Cardiac fibroblast (primary cell): ENCODE measurements at places on chromosomes 2 and 18.

- peak; percentile 91 for DNase-seq
Measured at GRCh38 chr18:49476664-49477411, 10.2 kb downstream of the C18orf32 start.

DNA sequence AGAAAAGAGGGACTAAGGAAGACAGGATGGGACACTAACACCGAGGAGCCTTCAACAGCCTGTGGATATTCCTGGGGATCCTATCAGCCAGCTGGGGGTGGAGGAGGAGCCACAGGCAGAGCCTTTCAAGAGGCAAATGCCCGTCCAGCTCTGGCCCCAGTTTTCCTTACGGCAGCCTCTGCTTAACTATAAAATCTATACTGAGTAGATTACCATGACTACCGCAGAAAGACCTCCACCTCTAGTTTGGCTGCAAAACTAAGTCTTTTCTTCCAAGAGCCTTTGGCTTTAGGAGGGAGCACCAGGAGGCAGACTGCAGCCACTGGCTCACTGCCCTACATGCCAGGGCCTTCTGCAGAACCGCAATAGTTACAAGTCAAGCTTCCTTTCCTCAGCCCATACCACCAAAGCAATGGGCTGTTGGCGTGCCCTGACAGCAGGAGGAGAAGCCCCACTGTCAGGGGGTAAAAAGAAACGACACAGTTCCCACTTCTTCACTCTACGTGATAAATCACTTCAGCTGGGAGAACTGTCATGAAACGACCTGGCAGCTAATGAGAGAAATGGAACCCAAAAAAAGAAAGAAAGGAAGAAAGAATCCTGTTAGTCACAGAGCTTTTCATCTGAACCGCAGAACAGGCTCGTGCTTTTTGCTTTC lies 25.1 kb upstream of the CREB1 start:
- peak; percentile 88 for DNase-seq

- DNase-seq, result peak; percentile 35
Measured at GRCh38 chr2:208356846-208357574, 49.6 kb upstream of the PTH2R start.

- no peak for DNase-seq
Measured at GRCh38 chr2:66682476-66682875, 247.6 kb downstream of the MEIS1 start.

GRCh38 chr2:44200759-44201158 lies 32.1 kb downstream of the PPM1B start:
- DNase-seq, result no peak

- DNase-seq, result no peak
Measured at GRCh38 chr18:78914249-78914935, 65.2 kb upstream of the SALL3 start.

DNA sequence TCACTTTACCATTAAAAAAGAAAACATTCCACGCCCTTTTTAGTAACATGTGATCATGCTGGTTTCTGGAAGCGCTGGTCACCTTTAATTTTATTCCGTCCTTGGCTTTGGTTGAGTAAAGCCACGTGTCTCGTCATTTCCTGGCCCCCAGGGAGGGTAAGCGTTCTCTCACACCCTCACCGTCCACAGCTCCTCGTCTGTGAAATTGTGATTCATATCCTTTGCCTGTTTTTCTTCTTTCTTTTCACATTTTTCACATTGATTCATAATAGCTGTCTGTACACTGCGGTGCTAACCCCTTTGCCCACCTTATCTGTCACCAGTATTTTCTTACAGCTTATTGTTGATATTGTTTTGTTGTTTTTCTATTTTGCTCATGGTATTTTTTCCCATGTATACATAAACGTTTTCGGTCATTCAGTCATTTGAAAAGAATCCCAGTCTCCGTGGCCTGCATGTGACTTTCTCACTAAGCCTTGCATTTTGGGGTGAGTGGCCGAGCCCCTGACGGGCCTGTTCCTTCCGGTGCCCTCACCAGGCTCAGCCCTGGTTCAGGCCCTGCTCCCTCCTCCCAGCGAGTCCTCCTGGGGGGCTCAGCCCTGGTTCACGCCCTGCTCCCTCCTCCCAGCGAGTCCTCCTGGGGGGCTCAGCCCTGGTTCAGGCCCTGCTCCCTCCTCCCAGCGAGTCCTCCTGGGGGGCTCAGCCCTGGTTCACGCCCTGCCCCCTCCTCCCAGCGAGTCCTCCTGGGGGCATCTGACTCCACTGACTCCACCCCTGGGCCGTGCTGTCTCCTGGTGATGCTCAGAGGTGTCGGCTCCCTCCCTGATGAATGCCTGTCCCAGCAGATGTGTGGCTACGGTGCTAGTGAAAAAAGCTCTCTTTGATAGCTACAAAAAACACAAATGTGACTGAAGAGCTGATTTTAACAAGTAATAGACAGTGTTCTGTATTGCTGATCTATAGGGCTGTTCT lies 249.7 kb upstream of the PXDN start:
- DNase-seq, result peak; percentile 88

GRCh38 chr18:54357660-54358494 lies at the start of the genes C18orf54 and STARD6:
TSS of gene C18orf54 (plus strand) at chr18:54357906. CDS start at chr18:54360573, 2,667 bp downstream.
TSS of gene STARD6 (minus strand) at chr18:54357858. CDS start at chr18:54354573, 3,285 bp downstream.
- DNase-seq, result peak; percentile 91

- DNase-seq, result peak; percentile 59
Measured at GRCh38 chr18:3248062-3248657, 559 bp downstream of the MYL12A start.

DNA sequence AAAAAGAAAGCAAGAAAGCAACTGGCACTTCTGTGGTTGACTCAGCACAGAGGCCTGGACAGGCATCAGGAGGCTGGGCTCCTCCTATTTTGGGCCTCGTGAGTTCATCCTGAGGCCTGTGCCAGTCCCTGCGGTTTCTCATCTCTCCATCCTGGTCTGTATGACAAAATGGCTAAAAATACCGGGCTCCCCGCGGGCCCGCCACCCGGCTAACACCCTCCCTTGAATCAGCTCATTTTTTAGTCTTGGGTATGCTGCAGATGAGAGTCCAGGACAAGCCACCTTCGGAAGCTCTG lies 62.3 kb upstream of the YWHAQ start:
- peak; percentile 72 for DNase-seq

- no peak for DNase-seq
Measured at GRCh38 chr18:68707646-68708045, 7.3 kb downstream of the TMX3 start.

DNA sequence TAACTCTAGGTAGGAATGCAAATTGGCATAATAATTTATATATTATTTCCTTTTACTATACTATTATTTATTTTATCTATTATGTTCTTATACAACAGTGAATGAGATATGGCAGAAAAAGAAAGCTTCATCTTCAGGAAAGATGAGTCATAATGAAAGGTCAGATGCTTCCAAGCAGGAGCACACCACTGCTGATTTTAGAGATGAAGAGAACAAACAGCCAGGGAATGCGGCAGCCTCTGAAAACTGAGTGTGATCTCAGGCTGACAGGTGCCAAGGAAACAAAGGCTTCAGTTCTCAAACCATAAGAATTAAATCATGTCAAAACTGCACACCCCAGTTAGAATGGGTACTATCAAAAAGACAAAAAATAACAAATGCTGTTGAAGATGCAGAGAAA lies 149.0 kb downstream of the CCDC178 start:
- no peak for DNase-seq

- no peak for DNase-seq
Measured at GRCh38 chr2:137770166-137770565, 194.1 kb upstream of the HNMT start.

GRCh38 chr2:64348386-64349130 lies 105.4 kb upstream of the LGALSL start:
- peak; percentile 23 for DNase-seq

DNA sequence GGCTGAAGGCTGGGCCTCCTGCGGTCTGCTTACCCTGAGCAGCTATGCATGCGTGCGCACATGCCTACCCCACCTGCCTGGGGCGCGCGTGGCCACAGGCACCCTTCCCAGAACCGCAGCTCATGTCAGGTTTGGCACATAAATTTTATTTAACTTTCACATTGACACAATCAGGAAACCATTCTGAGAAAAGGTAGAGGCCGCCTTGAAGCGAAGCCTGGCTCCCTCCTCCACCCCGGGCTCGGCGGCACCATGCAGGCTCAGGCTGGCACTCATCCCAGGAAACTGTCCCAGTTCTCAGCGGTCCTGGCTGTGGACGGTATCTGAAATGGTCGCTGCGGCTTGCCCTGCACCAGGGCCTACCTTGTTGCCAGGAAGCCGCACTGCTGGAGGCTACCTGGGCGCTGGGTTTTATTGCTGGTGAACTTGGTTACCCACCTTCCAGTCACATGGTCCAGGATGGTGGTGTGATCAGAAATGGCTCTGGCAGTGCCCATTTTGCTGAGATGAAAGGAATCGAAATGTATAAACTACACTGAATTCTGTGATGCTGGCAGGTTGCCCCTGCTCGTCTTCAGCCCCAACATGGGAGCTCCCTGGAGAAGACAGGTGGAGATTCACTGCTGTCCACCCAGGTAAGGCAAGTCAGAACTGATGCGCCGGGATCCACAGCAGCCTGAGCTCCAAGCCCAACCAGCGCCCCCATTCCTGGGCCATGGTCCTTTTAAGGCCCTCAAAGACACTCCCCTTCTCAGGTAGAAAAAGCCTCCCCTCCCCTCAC lies 25.5 kb downstream of the CHST10 start:
- DNase-seq, result no peak

GRCh38 chr2:201795607-201796477 lies 10.5 kb upstream of the CDK15 start:
- peak; percentile 63 for DNase-seq

DNA sequence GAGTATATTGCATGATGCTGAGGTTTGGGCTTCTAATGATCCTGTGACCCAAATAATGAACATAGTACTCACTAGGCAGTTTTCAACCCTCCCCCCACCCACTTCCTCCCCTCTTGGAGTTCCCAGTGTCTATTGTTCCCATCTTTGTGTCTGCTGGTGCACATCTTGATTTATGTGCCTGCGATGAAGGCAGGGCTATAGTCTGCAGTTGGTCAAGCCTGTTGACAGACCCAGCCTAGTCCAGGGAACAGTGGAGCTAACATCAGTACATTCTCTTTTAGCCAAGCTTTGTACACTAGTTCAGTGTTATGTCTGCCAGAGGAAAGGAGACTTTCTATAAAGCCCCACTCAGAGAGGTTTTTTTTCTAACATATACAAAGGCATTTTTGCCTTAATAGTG lies 287.6 kb downstream of the CPS1 start:
- DNase-seq, result no peak

- DNase-seq, result no peak
Measured at GRCh38 chr2:214376618-214377285, 34.1 kb upstream of the VWC2L start.

- DNase-seq, result no peak
Measured at GRCh38 chr18:46212398-46212797, 108.2 kb downstream of the HAUS1 start.

DNA sequence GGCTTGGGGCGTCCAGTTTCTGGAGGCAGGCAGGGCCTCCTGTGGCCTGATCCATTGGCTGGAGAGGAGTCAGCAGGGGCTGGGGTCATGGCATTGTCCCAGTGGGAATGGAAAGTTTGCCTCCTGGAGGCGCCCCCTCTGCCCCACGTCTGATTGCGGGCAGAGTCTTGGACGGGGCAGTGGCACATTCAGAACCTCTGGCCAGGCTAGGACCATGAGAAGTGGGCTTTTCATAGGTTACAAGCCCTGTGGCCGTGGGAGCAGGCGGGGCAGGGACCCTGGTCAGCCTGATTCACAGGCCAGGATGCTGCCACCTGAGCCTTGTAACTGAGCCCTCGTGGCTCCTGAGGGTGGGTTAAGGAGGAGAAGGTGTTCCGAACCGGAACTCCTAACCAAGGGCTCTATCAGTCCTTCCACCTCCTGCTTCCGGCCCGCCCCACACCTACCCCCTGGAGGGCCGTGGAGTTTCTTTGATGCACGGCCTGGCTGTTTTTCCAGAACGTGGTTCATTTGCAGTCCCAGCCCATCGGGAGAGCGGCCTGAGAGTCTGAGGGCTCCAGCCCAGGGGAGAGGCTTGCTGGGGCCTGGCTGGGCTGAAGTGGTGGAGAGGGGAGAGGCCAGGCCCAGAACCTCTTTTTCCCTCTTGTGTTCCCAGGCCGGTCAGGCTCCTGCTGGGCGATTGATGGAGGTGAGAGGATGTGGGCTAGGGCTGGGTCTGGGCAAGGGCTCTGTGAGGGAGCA lies 43.9 kb upstream of the PLB1 start:
- no peak for DNase-seq

GRCh38 chr18:6795307-6795706 lies 65.8 kb downstream of the ARHGAP28 start:
- peak; percentile 9 for DNase-seq

DNA sequence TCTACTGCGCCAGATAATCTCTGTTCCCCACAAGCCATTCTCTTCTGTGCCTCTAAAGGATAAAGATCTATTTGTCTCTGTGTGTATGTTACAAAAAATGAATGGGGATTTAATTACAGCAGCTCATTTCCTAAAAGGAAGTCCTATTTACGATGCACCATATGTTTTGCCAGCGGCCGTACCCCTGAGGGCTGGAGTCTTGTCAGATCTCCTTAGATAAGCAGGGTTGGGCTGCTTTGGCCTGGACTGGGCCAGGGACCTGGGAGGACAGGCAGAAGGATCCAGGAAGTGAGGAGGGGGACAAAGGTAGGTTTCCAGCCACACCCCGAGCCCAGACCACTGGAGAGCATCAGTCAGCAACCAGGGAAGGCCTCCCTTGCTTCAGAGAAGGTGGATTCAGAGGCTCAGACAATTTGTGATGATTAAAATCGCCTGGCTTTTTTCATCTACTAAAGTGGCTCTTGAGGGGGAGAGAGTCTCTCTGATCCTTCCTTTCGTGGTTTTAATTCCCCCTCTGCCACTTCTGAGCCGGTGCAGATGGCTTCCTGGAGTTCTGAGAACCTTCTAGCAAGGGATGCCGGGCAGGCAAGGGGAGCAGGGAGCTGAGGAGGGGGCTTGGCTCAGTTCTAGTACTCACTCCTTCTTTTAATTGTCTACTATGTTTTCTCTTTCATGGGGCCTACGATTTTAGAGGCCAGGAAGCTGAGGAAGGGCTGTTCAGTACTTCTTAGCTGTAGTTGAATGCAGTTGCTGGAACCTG lies 42.1 kb downstream of the MYCN start:
- no peak for DNase-seq

DNA sequence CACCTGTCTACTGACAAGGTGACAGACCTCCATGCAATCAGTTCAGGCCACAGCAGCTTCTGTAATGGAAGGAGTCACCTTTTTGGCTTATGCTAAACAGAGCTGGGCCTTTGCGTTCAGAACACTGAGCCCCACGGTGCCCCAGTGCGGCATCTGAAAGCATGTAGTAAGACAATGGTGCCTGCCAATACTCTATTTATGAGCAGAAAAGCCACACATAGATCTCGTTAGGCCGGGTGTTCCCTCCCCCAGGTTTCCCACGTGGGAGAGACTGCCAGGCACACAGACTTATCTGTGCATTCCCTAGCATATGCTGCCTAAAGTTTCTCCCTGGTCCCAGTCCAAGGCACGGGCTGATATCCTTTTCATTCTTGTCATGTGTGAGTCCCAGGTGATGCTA lies 150.9 kb downstream of the ACTR3 start:
- DNase-seq, result no peak

- peak; percentile 90 for DNase-seq
Measured at GRCh38 chr2:46857871-46858701, 57.5 kb downstream of the MCFD2 start.
